Kidney (tissue), 22 donors: ENCODE measurements at places on chromosomes 5 and 9.
A peak's percentile ranks its signal among the peaks of the same experiment; 100 is the strongest.

DNA sequence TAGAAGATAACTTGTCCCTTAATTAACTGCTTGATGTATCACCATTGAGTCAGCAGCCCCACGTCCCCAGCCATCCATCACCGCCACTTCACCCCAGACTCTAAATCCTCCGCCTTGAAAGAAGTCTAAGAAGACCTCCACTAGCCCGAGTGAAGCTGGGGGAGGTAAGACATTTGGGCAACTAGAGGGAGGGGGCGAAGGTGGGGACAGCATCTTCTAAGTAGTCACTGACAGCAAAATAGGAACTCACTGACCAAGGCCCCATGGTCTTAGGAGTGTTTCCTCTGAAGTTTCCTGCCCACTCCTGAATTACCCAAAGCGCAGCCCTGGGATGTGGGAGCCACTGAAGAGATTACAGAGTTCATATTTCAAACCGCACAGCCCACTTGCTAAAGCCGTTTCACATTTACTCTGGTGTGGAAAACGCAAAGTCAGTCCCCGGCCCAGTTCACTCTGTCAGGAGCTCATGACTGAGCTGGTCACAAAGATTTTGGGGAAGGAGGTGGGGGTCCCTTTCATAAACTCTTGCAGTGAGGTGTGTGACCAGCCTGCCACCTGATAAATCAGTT lies 107.4 kb downstream of the LHFPL2 start:
- peak; percentile 67 for DNase-seq

DNA sequence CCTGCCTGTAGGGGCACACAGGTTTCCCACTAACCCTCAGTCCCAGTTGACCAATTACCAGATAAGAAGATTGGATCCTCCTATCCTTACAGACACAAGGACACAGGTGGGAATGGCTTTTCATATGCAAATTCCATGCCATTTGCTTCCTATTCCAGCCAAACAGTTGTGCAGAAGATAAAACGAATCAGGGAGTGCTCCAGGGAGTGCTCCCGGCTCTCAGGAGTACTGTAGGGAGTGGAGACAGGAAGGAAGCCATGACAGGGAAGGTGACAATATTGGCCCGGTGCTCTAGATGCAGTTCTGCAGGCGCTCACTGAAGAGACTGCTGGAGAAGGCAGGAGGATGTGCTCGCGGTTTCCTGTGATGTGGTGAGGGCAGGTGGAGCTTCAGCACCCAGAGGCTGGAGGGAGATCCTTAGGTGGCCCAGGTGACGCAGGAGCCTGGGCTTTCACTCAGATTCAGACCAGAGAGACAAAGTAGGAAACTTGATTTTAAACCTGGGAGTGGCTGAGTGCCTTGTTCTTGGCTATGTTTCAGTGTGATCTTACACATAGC lies 260.0 kb downstream of the AUH start:
- DNase-seq = no peak

- DNase-seq = no peak
Measured at GRCh38 chr5:142758062-142758795, 11.9 kb upstream of the ARHGAP26 start.

DNA sequence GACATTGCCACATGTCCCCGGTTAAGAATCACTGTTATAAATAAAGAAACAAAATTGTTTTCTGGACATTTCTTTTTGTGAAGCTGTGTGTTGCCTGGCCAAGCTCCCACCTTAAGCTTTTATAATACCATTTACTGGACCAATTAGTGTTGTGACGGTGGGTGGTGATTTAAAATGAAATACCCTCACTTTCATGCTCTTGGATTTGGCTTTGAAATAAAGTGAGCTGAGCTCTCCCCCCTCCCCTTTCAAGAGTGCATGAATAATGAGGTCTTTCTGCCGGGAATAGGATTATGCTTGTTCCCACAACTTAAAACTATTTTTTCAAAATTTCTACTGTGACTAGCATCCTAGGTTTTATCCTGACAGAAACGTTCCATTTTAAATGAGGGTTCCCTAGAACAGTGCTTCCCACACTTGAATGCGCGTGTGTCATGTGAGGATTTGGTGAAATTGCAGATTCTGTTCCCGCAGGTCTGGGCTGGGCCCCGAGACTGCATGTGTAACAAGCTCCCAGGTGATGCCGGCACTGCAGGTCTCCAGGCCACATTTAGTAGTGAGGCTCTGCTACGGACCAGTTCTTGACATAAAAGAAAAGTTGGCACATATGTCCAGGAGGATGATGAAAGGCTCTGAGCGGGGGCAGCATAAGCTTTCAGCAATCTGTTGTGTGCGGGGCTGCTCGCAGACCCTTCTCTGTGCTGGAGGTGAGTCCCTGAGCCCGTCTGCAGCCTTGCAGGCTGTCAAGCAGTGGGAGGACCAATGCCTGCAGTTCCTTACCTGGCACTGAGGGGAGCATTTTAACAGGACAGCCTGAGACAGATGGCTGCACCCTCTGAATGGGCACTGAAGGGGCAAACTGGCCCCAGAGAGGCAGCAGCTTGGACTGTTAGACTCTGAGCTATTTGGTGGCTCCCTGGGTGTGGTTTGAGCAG lies 24.4 kb downstream of the IQGAP2 start:
- peak; percentile 26 for DNase-seq

GRCh38 chr9:137449081-137449844 lies 8.1 kb upstream of the ENTPD8 start:
- no peak for DNase-seq

DNA sequence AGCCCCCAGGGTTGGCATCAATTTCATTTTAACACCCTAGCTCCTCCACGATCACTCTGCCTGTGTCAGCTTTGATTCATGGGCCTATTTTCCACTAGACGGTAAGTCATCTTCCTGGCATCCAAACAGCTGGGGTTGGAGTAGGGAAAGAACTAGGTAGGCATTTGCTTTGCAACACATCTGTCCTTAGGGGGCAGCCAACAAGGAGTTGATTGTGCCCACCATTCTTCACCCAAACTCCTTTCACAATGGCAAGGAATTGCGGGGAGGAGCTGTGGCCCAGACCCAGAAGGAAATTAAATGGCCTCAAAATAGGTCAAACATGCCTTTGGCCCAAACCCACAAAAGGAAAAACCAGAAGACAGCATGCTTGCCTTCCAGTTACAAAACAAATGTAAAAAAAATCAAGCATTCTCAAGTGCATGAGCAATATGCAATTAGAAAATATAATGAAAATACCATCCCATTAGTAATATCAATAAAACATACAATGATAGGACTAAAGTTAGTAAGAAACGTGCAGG lies 71.8 kb downstream of the NRG2 start:
- no peak for DNase-seq

GRCh38 chr9:36138496-36138895 lies 2.0 kb downstream of the GLIPR2 start:
- DNase-seq = no peak

- DNase-seq = no peak
Measured at GRCh38 chr9:73611032-73611431, 459.4 kb downstream of the ANXA1 start.

DNA sequence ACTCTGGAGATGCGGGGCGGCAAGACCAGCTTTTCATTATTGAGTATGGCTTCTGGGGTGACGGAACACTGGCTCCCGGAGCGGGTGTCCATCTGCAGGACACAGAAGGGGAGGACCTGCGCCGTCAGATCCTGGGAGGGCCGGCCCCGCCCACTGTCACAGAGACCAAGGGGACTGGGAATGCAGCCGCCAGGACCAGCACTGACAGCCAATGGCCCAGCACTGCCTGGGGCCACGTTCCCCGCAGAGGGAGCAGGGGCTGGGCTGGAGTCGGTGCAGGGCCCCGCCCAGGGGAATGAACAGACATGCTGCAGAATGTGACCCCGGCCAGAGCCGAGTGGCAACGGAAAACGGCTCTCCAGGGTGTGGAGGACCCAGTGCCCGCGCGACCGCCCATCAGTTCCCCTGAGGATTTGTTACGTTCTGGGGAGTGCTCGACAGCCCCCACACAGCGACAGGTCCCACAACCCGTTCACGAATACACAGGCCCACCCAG lies at the start of gene ZDHHC11:
TSS of gene ZDHHC11 (minus strand) at position 476 of the 496 bp plus-strand sequence. CDS start at position 92, 384 bp downstream.
- no peak for DNase-seq

DNA sequence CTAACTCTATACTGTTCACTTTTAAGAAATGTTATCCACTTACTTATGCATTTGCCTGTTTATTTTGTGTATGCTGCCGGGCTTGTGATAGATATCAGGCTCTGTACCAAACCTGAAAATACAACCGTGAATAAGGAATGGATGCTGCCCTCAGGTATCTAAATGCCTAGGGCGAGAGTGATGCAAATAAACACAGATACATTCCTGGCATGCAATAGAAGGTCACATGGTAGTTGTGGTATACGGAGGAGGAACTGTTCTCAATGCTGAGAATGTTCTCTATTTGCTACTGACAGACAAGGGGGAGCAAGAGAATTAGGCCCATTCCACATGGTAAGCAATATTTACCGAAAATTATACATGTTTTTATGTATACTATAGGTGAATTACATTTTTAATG lies 227.8 kb downstream of the ICE1 start:
- no peak for DNase-seq

DNA sequence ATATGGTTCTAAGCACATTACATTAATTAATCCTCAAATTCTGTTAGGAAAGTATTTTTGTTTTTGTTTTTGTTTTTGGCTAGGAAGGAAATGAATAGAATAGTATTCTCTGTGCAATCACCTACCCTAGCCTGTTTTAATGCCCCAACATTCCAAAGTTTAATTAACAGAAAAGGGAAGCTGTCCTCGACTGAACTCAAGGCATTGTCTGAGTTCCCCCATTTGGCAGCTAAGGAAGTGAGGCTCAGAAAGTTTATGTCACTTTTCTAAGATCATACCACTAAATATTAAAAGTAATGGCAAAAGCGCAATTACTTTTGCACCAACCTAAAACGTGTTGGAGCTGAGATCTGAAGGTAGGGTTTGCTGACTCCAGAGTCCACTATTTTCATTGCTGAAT lies 59.8 kb downstream of the FGF1 start:
- no peak for DNase-seq

DNA sequence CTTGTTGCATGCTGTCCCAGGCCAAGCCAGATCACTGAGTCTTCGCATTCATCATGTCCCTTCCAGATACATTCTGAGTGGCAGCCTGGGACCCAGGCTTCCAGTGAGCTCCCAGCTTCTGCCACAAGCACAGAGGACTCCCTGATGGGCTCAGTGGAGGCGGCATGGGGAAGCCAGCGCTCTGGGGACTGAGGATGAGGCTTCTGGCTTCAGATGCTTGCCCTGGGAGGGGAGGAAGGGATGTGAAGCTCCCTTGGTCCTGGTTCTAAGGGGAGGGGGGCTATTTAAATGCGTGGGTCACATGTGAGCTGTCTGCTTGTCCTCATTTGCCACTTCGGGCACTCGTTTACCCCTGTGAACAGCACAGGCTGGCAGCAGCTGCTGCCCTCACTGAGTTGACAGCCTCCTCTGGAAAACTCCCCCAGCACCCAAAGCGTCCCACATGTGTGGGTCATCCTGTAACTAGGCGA lies 174.0 kb downstream of the NR3C1 start:
- no peak for DNase-seq

DNA sequence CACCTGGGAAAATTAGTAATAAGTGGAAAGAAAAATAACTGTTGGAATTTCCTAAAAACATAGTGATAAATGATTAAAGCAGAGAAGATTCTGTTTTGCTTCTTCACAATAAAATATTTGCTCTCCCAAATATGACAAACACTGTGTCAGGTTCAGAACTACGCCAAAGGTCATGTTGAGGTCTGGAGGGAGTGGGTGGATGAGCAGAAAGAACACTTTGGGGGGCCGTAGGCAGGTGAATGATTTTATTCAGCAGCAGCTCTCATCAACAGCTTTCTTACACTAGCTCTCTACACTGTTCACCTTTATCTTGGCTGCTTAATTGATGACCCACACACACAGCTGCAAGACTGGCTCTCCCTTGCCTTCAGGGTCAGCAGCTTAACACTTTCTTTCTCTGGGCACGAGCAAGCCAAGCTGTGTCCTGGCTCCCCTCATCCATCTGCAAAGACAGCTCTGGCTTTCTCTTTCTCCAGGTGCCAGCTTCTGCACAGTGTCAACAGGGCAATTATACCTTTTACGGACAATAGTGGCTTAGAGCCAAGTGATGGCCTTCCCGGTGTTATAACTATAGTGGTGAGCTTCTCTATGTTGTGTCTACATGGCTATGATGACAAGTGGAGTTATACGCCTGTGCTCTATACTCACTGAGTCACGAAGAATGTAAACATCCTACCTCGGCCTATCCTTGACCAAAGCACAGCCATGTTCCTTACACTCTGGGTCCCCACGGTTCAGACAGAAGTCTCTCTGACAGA lies 18.9 kb upstream of the GPX8 start:
- DNase-seq = no peak

- no peak for DNase-seq
Measured at GRCh38 chr5:133081036-133081435, 29.2 kb downstream of the HSPA4 start.

DNA sequence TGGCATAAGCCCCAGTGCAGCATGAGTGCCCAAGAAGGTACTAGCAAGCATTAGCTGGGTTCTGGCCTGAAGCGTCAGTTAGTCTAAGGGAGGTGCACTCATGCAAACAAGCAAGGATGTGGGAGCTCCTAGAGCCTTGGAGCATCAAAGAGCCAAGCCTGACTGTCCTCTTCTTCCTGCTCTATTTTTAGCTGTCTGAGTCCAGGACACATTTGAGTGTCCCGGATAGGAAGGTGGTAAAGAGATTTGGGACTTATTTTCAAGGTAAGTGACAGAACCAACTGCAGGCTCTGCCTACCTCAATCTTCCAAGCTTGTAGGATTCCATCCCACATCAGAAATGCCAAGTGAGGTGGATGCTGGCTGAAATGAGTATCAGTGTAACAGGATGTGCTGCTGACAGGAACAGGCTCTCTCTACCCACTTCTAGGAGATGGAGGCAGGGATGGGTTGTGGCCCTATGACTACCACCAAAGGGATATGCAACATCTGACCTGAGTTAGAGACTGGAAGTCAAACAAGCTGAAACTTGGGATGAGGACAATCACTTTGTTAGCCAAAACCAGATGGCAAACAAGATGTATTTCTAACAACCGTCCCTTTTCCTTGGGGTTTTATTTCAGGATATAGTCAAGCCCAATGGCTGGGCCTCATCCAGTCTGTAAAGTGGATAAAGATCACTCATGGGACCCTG lies 15.1 kb downstream of the MACROH2A1 start:
- DNase-seq = no peak

- DNase-seq = peak; percentile 26
Measured at GRCh38 chr5:15574806-15575325, 74.9 kb downstream of the FBXL7 start.

GRCh38 chr5:144336191-144336961 lies 165.7 kb downstream of the KCTD16 start:
- no peak for DNase-seq

DNA sequence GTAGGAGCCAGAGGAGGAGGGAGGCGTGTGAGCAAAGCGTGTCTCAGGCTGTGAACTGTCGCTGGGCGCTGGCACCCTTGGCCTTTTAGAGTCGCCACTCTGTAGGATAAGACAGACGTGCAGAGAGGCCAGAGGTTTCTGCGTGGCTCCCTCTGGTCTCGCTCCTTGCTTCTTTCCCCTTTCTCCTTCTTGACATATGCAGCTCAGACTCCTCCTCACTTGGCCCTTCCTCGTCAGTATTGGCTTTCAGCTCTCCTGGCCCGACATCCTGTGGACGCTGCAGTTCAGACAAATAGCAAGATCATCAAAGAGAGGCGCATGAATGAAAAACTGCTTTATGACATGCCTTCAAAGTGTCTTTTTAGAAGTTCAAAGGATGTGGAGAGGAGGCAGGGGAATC lies 116.8 kb upstream of the SPRY4 start:
- no peak for DNase-seq

GRCh38 chr9:16062542-16063240 lies 509.8 kb downstream of the CCDC171 start:
- no peak for DNase-seq
